Activated naive CD4-positive, alpha-beta T cell treated with anti-CD3 and anti-CD28 coated beads, Interleukin-2, amount 50 U/mL, for 72 hours (primary cell): ENCODE measurements at places on chromosomes 5 and 9.

GRCh38 chr9:89632192-89632733, 27.5 kb downstream of the GADD45G start:
- no peak for DNase-seq

- no peak for DNase-seq
Measured at GRCh38 chr5:115671939-115672338, 46.1 kb upstream of the TMED7 start.

DNA sequence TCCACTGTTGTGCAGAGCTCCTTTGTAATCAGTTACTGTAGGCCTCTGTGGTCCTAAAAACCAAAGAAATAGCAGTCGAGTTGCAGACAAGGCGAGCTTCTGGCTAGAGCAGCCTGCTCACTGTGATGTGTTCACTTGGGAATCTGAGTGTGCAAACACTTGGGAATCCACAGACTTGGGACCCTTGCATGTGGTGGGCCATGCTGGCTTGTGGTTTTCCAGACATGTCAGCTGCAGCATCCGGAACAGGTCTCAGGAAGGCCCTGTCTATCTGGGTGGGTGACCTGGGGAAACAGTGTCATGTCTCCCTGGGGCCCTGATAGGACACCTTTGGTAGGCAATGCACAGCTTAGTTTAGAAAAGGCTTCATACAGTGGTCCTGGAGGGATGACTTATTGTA, 66.4 kb downstream of the WWC1 start:
- DNase-seq = no peak

GRCh38 chr5:125057912-125058826, 311.7 kb upstream of the ZNF608 start:
- DNase-seq = no peak

DNA sequence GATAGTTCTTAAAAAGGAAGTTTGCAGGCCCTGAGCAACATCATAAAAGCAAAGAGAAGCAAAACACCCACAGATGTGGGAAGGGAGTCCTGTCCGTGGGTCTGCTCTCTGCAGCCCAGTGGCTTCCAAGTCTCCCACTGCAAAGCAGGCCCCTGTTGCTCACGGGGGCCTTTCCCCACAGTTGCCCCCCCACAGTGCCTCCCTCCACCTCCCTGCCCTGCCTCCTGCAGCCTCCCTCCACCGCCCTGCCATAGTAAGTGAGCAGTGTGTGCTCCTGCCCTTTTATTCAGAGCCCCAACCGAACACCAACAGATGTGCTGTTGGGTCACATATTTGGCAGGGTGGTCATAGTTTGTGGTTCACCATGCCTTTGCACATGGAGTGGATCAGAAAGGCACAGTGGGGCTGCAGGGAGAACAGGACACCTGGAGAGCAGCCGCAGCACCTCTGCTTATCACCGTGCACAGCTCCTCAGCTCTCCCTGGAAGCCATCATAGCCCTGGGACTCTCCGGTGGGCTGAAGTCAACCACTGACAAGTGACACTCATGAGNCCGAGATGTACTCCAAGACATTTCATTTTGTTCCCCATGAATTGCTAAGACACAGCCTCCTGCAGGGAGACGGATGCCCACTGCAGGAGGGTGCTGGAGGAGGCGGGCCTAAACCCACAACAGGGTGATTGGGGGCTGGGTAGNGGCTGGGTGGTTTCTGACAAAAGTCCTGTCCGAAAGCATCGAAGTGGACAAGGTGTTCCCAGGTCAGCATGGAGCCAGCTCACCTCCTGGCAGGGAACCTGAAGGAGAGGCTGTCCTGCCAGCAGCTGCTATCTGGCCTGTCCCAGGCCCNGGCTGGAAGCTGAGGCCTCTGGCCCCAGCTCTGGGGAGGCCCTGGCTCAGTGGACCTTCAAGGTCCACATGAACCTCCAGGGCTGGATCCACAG, 278.9 kb downstream of the GADD45G start:
- no peak for DNase-seq

GRCh38 chr9:119453980-119454379, 84.7 kb upstream of the BRINP1 start:
- DNase-seq = no peak

DNA sequence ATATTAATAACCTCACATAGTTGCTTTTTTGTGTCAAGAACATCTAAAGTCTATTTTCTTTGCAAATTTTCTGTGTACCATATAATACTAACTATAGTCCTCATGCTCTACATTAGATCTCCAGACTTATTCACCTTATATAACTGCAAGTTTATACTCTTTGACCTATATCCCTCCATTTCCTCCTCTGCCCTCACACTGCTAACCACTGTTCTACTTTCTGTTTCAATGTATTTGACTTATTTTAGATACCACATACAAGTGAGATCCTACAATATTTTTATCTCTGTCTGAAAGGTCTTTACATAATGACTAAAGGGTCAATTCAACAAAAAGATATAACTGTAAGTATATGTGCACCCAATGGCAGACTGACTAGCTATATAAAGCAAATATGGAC, 789.7 kb upstream of the ZNF608 start:
- no peak for DNase-seq

GRCh38 chr5:135242021-135242865, 156.8 kb downstream of the MACROH2A1 start:
- no peak for DNase-seq

GRCh38 chr5:27020973-27021372, 17.4 kb downstream of the CDH9 start:
- no peak for DNase-seq

DNA sequence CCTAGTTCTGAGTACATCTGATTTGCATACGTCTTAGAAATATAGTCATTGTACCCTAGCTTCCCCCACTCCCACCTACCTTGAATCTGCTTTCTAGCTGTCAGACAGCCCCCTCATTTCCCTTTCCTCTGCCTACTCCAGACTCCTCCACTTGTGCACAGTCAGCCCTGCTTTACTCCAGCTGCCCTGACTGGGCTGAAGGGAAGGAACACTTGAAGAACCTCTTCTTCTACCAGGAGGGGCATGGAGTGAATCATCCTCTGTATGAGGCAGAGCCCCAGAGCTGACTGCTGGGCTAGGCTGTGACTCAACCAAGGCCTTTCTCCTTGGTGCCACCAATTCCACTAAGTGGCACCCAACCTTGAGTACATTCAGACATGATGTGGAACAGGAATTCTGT, 18.1 kb upstream of the ZFR start:
- peak; percentile 57 for DNase-seq

DNA sequence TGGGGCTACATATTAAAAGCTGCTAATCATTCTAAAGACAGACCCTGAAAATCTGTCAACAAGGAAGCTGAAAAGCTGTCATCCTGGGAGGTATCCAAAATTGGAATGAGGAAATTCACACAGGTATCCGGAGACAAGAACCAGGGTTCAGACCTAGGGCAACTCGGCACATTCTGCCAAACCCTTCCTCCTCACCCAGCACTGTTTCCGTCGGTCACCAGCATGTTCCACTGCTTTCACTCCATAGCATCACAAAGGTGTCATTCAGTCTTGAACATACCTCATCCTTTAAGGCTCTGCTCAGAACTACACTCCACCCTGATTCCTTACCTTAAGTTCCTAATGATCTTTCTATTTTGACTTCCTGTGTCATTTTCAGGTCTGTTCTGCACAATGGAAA, 153.1 kb upstream of the RASA1 start:
- DNase-seq = no peak

GRCh38 chr9:37700900-37701299, 50.1 kb downstream of the FRMPD1 start:
- no peak for DNase-seq

- no peak for DNase-seq
Measured at GRCh38 chr5:114308017-114308416, 53.9 kb upstream of the KCNN2 start.

DNA sequence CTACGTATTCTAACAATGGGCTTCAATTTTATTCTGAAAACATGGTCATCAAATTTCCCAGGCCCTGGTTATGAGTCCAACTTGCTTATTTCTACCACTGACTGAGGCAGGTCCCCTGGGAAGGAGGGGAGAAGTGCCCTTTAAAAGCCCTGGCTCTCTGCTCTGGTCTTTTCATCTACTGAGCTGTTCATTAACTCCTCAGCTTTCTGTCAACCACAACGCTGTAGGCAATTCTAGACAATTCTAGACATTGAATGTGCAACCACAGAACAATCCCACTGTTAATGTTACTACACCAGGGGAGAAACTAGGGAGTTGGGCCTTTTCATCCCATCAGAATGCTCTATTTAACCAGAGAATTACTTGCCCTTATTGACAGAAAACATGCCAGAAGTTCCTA, 10.0 kb downstream of the MOCS2 start:
- DNase-seq = no peak

GRCh38 chr5:56422076-56422762, 189.1 kb upstream of the ANKRD55 start:
- DNase-seq = no peak

GRCh38 chr5:95086927-95087815, 197.7 kb downstream of the MCTP1 start:
- DNase-seq = no peak

GRCh38 chr9:129613520-129614175, 7.3 kb downstream of the C9orf50 start:
- no peak for DNase-seq

- DNase-seq = no peak
Measured at GRCh38 chr9:136655536-136656182, 7.1 kb upstream of the EGFL7 start.

DNA sequence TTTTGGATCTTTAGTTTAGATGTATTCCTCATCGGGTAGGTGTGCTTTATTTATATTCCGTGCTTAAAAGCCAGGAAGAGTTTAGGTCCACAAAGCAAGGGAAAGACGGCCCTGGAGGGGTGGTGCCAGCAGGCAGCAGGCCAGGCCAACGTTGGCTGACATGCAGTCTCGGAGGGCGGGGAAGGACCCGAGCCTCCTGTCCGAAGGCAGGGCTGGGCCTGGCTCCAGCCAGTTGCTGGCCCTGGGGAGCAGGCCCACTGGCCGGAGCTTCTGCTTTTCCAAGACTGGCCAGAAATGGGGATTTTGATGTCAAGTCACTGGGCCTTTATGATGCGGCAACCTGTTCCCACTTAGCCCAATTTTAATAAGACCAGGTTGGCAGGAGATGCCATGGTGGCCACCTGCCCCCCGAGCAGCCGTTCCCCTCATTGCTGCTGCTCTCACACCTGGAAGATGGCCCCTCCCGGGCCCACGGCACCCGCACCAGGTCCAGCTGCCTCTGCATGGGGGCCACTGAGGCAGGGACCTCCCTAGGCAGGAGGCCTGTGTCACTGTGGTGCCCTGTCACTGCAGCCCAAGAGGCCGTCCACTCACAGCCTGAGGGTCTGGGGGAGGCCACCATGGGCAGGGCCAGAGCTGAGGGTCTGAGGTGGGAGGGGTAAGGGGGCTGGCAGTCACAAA, 23.2 kb downstream of the LPCAT1 start:
- DNase-seq = no peak

GRCh38 chr5:117497601-117498000, 923.0 kb upstream of the SEMA6A start:
- DNase-seq = no peak

- DNase-seq = no peak
Measured at GRCh38 chr9:98228392-98229089, 26.9 kb downstream of the TBC1D2 start.
